ENCODE measurements at places on chromosomes 6 and 20.

- DNase-seq: peak; percentile 64
Observed at GRCh38 chr6:47780510-47781356, 1.1 kb upstream of the OPN5 start.

- DNase-seq: no peak
Observed at GRCh38 chr6:116244284-116244683, 9.6 kb downstream of the TSPYL4 start.

- peak; percentile 15 for DNase-seq
Observed at GRCh38 chr6:27865850-27866356, 46.3 kb downstream of the OR2B2 start.

- no peak for DNase-seq
Observed at GRCh38 chr6:96521306-96521643, 331 bp upstream of the UFL1 start.

DNA sequence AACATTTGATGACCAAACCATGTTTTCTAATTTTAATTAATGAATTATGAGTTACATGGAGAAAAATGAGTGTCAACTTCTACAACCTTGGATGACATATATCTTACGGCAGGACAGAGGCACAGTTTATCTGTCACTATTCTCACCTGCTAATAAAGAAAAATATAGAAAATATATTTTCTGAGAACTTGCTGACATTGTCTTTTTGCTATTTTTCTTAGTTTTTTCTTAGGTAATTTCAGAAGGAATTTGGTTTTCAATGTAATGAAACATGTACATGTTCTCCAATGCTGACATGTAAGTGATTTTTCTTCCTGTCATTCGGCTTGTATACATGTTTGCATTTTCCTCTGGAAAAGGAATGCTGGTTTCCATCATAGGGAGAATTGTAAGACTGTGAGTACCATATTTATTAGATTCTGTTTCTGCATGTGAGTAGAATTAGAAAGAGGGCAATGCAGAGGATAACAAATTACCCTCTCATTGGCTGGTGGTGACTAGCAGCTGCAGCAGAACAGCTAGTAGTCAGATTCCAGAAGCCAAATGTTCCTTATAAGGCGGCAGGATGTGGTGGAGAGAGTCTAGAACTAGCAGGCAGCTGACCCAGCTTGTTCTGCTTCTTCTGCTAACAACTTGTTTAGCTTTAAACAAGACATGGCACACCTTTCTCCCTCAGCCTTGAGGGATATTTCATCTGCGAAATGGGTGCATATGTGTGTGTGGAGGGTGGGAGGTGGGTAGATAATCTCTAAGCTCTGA lies 132.8 kb upstream of the SPACA1 start:
- no peak for DNase-seq
